ENCODE measurements at places on chromosomes 7 and 10. TPM values are rescaled to one million over a fixed set of nuclear protein-coding genes. Genes with fewer than 3 reads are reported as not detected.

DNA sequence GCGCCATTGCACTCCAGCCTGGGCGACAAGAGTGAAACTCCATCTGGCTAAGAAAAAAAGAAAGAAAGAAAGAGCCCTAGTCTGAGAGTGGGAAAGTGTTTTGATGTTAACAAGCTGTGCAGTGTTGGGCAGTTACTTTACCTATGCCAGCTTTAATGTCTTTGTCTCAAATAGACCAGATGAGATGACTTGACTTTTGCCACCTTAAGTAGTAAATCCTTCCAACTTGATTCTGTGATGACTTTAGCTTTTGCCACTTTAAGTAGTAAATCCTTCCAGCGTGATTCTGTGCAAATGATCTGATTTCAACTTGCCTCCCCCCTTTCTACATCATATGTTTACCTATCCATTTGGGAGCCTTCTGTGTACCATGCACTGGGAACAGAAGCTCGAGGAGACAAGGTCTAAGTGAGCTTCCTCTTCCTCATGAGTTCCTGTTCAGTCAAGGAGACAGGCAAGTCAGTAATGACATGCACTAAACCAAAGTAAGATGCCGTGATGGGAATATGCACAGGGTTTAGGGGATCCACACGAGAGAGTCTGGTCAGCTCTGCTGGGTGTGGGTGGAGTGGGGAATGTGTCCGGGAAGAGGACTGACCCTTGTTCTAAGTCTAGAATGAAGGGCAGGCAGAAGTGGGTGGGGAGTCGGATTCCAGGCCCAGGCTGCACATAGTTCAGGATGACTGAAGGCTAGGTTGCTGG, 17.2 kb downstream of the INPP5F start:
- peak; percentile 55 for DNase-seq

DNA sequence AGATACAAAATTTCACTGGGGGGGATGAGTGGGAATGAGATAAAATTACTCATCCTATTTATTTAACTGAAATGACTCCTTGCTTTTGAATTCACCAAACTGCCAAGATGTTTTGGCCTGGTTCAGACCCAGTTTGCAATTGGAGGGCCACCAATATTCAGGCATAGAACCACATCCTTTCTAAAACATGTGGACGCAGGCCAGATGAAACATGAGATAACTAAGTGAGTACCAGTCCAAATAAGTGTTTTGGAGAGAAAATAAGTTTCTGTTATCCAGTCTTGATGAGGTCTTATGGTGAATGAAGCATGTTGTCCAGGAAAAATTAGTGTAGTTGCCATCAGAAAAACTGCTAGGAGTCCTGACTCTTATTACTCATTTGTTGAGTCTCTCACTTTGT, 36.3 kb upstream of the PDK4 start:
- DNase-seq, result no peak

DNA sequence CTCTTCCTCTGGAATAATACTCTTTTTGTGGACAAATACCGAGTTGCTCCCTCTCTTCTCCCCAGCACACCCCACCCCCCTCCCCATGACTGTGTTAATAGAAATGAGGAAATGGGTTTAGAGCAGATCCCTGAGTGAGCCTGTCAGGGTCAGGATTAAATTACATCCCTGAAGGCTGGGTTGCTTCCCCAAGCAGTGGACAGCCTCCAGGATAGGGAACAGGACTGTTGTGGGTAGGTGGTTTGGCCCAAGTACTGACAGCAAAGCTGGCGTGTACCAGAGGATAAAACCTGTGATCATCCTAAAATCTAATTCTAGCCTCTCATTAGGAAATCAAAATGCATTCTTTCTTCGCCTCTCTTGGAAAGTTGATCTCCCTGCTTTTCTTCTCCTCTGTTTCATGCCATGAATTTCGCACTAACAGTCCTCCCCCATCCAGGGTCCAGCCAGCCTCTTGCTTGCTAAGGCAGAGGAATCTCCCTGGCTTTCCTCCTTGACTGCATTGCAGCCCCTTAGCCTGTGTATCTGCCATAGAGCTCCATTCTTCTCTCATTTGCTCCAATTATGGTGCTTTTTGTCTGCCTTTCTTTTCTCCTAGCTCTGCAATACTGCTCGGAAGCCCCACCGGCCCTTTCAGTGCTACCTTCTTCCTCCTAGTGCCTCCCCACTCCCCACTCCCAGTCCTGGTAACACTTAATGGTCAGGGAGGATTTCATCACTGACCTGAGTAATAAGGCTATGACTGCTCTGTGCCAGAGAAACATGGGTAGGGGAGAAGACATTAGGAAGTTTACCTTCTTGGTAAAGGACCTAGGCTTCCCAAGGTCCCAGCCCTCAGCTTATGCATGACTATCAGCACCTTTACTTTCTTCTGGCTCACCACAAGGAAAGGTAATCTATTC, 8.4 kb downstream of the LRRC4 start:
- no peak for DNase-seq

DNA sequence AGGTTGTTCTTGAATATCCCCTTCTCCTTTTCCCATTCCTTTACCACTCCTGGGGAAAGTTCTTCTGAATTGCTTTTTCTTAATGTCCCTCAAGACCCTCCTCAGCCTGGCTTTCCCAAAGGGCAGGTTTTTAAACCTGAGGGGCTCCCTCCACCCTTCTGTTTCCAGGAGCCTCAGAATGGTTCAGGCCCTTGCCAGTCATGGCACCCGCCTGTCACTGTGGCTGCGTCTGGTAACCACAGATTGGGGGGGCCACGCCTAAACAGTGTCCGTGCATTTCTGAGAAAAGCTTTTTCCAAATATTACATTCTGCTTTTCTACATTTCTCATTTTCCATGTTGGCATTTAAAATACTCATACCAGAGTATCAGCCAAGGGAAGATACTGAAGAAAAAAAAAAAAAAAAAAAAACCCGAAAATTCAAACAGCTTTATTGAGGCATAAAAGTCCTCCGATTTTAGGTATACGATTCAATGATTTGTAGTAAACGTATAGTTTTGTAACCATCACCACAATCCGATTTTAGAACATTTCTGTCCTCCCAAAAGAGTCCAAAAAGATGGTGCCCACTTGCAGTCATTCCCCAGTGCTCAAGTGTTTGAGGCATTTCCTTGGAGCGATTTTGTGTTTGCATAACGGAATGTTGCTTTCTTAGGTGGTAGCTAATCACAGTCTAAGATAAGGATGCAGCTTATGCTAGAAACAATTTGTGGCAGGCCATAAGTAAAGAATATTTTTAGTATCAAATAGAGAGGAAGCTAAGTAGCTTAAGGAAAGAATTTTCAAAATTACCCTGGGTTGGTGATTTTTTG, 22.1 kb downstream of the HKDC1 start:
- no peak for DNase-seq

GRCh38 chr10:86585037-86585929, 63.7 kb upstream of the WAPL start:
- DNase-seq, result peak; percentile 80

DNA sequence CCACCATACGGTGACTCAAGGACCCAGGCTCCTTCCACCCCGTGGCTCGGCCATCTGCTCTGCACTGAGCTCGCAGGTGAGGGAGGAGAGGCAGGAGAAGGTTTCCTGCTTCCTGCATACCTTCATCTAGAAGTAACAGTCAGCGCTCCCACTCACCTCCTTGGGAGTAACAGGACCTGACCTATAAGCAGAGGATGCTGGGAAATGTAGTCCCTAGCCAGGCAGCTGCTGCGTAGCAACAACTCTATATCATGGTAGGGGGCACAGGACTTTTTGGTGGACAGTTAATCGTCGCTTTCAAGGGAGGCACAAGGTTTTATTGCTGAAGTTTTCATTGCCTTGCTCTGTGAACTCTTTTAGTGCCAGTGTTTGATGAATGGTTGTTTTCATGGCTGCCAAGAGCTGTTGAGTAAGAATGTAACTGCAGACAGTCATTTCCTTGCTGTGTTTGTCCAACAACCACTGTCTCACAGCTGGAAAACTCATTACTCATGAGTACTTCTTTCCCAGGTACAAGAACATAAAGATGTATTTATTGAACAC, 10.2 kb upstream of the ZFYVE27 start:
- peak; percentile 64 for DNase-seq

GRCh38 chr10:89296220-89296648, 5.6 kb upstream of the IFIT2 start:
- DNase-seq, result no peak

GRCh38 chr7:15113752-15114151, 211.2 kb upstream of the DGKB start:
- DNase-seq, result no peak

GRCh38 chr10:16565604-16566003, 43.9 kb upstream of the C1QL3 start:
- DNase-seq, result no peak

GRCh38 chr10:12702215-12702770, 299.2 kb downstream of the CCDC3 start:
- no peak for DNase-seq

DNA sequence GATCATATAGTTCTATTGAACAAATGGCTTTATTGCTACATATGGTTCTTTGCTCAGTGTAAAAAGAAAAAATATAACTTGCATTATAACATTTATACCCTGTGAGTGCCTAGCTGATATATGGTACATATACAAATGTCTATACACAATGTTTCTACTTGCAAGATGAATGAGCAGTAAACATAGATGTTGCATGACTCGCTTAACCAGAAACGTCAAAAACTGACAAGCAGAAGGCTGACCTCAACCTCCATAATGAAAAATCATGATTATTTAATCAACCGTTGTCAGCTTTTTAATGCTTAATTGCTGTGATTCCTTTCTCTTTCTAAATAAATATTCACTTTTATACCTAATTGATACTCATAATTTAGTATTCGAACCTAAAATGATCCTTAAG, 183.3 kb downstream of the PTN start:
- DNase-seq, result no peak

- no peak for DNase-seq
Observed at GRCh38 chr10:60394446-60394845, 4.8 kb upstream of the ANK3 start.

DNA sequence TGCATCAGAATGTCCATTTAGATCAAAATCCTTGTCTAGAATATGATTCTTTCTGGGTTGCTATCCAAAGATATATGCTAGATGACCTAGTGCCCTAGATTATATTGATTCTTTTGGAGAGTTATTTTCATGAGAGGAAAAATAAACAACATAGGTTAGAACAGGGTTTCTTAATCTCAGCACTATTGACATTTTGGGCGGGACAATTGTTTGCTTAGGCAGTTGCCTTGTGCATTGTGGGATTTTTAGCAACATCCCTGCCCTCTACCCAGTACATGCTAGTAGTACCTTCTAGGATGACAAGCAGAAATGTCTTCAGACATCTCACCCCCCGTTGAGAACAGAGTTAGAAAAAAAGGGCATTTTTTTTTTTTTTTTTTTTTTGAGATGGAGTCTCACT, 25.1 kb upstream of the LAMB1 start:
- peak; percentile 34 for DNase-seq

GRCh38 chr7:159154243-159154642, 9.6 kb upstream of the VIPR2 start:
- no peak for DNase-seq

GRCh38 chr10:112539340-112539739, 92.3 kb downstream of the VTI1A start:
- no peak for DNase-seq

DNA sequence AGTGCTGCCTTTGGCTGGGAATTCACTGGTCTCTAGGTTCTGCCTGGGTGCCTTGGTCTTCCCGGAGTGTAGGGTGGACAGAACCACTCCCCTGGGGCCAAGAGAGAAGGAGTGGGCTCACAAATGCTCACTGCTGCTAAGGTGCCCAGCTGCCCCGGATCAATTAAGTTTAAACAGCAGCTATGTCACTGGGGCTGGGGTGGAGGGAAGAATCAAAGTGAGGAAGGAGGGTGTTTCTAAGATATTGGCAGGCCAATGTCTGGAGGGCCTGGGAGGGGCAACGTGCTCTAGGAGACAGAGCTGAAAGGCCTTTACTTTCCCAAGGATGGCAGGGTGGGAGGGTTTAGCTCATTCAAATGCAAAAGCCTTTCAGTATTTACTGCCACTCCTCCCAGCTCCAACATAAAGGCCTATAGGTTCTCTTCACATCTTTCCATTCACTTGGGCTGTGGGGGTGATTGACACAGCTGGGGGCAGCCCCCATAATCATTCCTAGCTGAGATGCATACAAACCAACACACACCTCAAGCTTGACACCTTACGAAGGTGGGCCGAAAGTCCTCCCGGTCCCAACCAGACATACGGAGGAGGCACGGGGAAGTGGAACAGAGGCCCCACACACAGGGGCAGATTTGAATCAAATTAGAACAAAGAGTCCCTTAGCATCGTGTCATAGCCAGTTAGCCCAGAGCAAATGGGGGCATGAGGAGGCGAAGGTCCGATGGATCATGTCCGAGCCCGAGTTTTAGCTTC, 108.0 kb upstream of the EFCAB10 start:
- DNase-seq, result no peak

DNA sequence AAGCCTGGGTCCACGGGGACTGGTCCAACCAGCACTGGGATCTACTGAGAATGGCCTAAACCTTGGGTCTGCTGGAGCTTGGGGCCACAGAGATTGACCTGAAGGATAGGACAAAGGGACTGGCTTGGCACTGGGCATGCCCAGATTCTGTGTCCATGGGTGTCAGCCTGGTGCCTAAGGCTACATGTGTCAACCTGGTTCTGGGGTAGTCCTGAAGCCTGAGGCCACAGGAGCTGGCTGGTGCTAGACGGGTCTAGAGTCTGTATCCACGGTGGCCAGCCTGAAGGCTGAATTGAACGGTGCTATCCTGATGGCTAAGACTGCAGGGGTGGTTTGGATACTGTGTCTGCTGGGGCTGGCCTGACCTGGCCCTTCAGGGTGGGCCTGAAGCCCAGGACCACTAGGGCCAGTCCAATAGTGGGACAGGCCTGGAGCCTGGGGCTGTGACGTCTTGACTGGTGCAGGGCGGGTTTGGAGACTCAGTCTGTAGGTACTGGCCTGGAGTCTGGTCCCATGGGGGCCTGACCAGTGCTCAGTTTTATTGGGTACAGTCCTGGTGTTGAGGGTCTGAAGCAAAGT, 152.4 kb upstream of the HPS1 start:
- no peak for DNase-seq

DNA sequence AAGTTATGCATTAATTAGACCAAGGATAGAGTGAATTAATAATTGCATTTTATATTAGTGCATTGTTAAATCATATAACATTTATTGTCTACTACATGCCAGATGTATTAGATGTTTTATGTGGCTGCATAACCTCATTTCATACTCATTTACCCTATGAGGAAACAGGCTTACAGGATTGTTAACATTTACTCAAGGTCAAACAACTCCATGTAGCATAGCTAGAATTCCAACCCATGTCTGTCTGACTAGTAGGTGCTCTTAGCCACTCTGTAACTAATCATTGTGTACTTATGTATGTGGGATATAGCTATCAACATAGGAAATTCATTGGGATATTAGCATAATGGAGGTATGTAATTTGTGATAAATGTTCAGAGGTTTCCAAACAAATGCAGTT, 46.3 kb downstream of the PHYHIPL start:
- peak; percentile 7 for DNase-seq

Gene UBE2D1
- polyA plus RNA-seq, result 22.1 TPM

Gene NUDT1
- polyA plus RNA-seq, result 16.3 TPM

Gene MACC1
- 7.2 TPM for polyA plus RNA-seq

Gene ZPBP
- polyA plus RNA-seq, result not detected

Gene MKX
- polyA plus RNA-seq, result 0.10 TPM

Gene TAS2R41
- not detected for polyA plus RNA-seq

Gene CDHR1
- 0.17 TPM for polyA plus RNA-seq

Gene ZNF438
- polyA plus RNA-seq, result 3.8 TPM

Gene CCDC172
- not detected for polyA plus RNA-seq

Gene DRGX
- not detected for polyA plus RNA-seq

Gene KLF14
- polyA plus RNA-seq, result 0.46 TPM
